GM04503 (cell line): ENCODE measurements at places on chromosomes 11 and 22.

DNA sequence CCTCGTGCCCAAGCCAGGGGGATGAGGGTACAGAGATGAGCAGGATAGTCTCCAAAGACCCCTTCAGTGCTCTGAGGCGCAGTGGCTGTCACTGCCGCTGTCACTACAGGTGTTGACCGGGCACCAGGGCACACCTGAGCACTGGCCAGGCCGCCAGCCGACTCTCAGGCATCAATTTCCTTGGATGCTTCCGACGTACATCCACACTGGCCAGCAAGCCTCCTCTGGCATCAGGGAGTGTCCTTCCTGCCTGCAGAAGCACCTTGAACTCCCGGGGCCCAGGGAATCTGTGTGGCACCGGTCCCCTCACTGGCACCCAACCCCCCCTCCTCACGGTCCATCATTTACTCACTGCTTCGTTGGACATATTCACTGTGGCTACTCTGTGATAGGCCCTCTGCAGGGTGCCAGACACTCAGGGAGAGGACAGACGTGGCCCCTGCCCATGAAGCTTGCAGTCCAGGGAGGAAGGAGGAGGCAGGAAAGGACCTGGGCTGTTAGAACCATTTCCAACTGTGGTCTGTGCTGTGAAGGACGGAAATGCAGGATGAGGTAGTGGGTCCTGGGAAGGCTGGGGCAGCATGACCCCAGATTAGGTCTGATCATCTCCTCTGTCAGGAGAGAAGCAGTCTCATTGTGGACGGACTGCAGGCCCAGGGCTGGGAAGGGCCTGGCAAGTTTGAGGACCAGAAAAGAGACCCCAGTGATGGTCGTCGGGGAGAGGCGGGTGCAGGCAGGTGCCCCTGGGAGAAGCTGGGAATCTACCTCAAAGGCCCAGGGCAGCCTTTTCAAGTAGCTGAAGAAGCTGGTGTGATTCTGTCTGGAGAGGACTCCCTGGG lies 46.3 kb upstream of the ANO1 start:
- no peak for DNase-seq

GRCh38 chr11:3836903-3837302 lies 3.9 kb downstream of the RHOG start:
- no peak for DNase-seq

- no peak for DNase-seq
These were observed 97.3 kb downstream of the ELP4 start for GRCh38 chr11:31606893-31607292.

- peak; percentile 31 for DNase-seq
These were observed 7.5 kb downstream of the ALG8 start for GRCh38 chr11:78131956-78132355.

GRCh38 chr11:27153136-27153535 lies 112.5 kb downstream of the BBOX1 start:
- no peak for DNase-seq
